ENCODE measurements at places on chromosomes 13 and 19. TPM values are rescaled to one million over a fixed set of nuclear protein-coding genes. Genes with fewer than 3 reads are reported as not detected.

Gene TCF3
- polyA plus RNA-seq, result 28.6 TPM

Gene RNF225
- not detected for polyA plus RNA-seq

Gene ACER1
- polyA plus RNA-seq, result not detected

Gene ACTMAP
- polyA plus RNA-seq, result 4.9 TPM

Gene LILRB3
- polyA plus RNA-seq, result 0.16 TPM

Gene ATP5F1D
- 339 TPM for polyA plus RNA-seq

Gene SSBP4
- 97.4 TPM for polyA plus RNA-seq

Gene PSG6
- polyA plus RNA-seq, result not detected

Gene ZFP30
- 2.4 TPM for polyA plus RNA-seq

Gene C19orf67
- not detected for polyA plus RNA-seq

Gene B3GNT8
- polyA plus RNA-seq, result 0.59 TPM

Gene IFNL1
- polyA plus RNA-seq, result not detected

Gene NLRP9
- polyA plus RNA-seq, result not detected
